ENCODE measurements at places on chromosomes 1 and 21. TPM values are rescaled to one million over a fixed set of nuclear protein-coding genes. Genes with fewer than 3 reads are reported as not detected.
A peak's percentile ranks its signal among the peaks of the same experiment; 100 is the strongest.

Gene TRIM17
- 5.9 TPM for total RNA-seq

Gene PCSK9
- total RNA-seq = 2.9 TPM

GRCh38 chr1:190478149-190479049 is 735 bp upstream of the BRINP3 start:
- DNase-seq = no peak
- H3K27me3 ChIP-seq = peaks cover 24% of the 10 kb centered on the region
- no peaks in the 10 kb centered on the region for H3K36me3 ChIP-seq
- H3K27ac ChIP-seq = no peak overlapping the region
- H3K4me1 ChIP-seq = no peaks in the 10 kb centered on the region

DNA sequence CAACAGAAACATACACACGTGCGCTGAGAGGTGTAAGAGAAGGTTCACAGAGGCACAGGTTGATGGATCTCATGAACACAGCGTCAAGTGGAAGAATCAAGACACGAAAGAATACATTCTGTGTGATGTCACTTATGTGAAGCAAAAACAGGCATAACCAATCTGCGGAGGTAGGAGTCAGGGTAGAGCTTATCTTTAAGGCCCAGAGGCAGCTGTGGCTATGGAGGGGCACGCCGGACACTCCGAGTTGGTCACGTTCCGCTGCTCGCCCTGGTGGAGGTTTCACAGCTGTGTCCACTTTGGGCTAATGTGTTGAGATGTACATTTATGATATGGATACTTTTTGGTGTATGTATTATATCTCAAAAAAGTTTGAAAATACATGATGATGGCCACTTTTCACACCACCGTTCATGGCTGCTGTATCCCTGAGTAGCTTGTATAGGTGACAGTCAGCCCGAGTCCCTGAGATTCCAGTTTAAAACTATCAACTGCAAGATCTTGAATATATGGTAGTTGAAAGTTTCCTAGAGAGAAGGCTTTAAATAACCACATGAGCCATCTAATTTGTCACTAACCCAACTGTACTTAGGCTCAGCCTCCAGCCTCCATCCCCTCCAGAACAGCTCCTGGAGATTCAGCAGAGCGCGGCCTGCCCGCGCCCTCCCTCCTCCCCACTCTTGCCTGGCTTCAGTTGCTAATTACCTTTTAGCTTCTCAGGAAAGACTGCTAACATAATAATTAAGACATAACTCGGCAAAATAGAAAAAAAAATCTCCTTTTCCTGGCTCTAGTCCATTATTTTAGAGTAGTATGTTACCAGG is 6.7 kb upstream of the ADARB1 start:
- no peak for DNase-seq
- no peak overlapping the region for H3K27ac ChIP-seq
- no peaks in the 10 kb centered on the region for H3K27me3 ChIP-seq
- H3K4me1 ChIP-seq = no peaks in the 10 kb centered on the region
- H3K36me3 ChIP-seq = no peaks in the 10 kb centered on the region

GRCh38 chr1:162562470-162562828 is 927 bp downstream of the UAP1 start:
- H3K27ac ChIP-seq = peak overlapping the region; percentile 97
- H3K36me3 ChIP-seq = no peaks in the 10 kb centered on the region
- H3K27me3 ChIP-seq = no peaks in the 10 kb centered on the region
- peaks cover 4% of the 10 kb centered on the region for H3K4me1 ChIP-seq
- peak overlapping the region; percentile 62 for H3K4me3 ChIP-seq

- no peaks in the 10 kb centered on the region for H3K36me3 ChIP-seq
- peaks cover 6% of the 10 kb centered on the region for H3K4me1 ChIP-seq
- peak overlapping the region; percentile 20 for H3K27ac ChIP-seq
These were observed 446 bp upstream of the DEPDC1 start for GRCh38 chr1:68497358-68497698.

DNA sequence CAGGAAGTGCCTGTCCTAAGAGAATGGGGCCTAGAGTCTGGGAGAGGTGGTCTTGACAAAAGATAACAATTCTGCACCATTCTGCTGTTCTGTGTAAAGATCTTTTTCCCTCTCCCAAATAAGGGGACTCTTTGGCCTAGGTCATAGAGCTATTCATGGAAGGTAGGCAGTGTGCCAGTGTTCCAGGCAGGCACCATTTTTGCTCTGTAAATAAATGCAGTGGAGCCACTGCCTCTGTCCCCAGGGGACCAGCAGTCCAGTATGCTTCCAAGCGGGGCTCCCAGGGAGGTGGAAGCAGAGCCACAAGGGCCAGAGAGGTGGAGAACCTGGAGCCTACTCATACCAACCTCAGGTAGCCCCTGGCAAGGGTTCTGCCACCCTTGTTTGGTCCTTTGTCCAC is 25.9 kb downstream of the KCNA2 start:
- no peaks in the 10 kb centered on the region for H3K4me1 ChIP-seq
- no peaks in the 10 kb centered on the region for H3K36me3 ChIP-seq
- no peak for DNase-seq

DNA sequence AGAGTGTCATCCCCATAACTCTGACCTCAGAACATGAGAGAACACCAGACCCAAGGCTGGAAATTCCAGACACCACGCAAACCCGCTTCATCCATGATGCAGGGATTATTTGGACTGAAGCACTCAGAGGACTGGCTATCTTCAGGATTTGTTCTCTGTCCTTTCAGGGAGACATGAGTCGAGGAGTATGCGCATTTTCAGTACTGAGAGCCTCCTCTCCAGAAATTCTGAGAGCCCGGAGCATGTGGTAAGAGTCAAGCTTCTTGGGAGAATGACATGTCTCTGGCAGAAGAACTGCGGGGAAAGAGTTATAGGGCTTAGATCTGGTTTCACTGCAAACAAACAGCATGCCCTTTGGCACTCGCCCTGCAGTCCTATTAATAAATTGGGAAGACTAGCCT is 6.9 kb downstream of the LAX1 start:
- no peaks in the 10 kb centered on the region for H3K4me1 ChIP-seq
- no peaks in the 10 kb centered on the region for H3K27me3 ChIP-seq
- no peaks in the 10 kb centered on the region for H3K36me3 ChIP-seq

DNA sequence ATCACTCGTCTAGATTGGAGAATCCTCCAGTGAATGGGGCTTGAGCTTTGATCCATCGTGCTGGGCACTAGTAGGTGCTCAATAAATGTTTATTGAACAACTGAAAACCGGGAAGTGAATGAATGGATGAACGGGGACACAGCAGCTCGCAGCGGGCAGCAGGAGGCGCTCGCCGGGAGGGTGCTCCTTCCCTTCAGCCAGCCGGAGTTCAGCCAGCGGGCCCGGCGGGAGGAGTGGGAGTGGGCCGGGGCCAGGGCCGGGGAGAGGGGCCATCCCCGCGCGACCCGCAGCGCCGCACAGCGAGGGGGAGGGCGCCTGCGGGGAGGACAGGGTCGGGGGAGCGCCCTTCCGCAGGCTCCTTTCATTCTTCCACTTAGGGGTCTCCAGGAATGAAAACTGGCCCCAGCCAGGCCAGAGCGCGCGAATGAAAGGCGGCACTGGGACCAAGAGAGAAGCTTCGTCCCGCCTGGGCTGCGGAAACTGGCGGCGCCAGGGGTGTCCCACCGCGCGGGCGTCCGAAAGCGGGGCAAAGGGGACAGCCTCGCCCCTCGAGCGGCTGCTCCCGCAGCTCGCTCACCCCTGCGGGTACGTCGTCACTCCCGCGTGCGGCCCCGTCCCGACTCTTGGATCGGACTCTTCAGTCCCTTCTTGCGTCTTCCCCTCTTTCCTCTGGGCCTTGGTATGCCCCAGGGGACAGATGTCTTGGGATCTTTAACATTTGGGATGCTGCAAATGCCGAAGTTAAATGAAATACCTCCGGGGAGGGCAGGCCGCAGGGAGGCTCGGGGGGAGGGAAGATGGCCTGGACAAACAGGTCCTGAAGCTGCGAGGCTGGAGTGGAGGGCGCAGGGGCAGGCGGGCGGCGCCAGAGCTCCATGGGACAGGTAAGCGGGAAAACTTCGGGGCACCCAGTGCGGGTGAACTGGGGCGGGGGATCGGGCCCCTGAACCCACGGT is 3.6 kb upstream of the INAVA start:
- H3K27me3 ChIP-seq = peaks cover 9% of the 10 kb centered on the region
- no peak for DNase-seq
- H3K4me3 ChIP-seq = peak overlapping the region; percentile 22

All from uterus (tissue), 4 donors.